Right cardiac atrium (tissue), 5 donors: ENCODE measurements at places on chromosomes 4 and X. TPM values are rescaled to one million over a fixed set of nuclear protein-coding genes. Genes with fewer than 3 reads are reported as not detected.

GRCh38 chr4:32748498-32748897 is 2028.3 kb downstream of the PCDH7 start:
- DNase-seq = no peak

GRCh38 chr4:162871990-162872389 is 294.7 kb downstream of the NAF1 start:
- no peak for DNase-seq

GRCh38 chr4:53780736-53781400 is 189.6 kb upstream of the LNX1 start:
- DNase-seq = no peak

- peak; percentile 47 for DNase-seq
Measured at GRCh38 chrX:140440876-140441275, 64.0 kb downstream of the SOX3 start.

The SYN1 gene
- 17.5 TPM for total RNA-seq

DNA sequence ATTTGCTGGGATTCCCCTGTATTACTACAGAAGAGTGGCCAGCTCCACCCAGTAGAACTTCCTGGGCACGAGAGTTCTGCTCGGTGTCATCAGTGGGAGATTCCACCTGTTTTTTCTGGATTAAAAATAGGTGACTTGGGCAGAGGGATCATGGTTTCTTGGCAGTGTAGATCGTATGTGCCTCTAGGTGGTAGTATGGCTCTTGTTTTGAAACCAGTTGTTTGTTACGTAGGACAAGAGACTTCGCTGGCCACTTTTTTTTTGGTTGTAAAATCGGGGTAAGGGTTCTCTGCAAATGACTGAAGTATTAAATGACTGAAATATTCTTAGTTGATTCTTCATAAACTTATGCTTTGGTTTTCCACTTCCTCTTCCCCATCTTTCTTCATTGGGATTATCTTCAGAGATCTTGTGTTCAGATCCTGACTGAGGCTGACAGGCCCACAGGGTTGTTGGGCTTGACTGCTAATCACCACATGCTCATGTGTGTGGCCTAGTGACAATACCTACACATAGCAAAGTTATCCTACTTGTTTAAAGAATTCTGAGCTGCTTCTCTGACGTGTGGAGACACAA is 43.8 kb upstream of the WDR1 start:
- no peak for DNase-seq

The ETDA gene
- not detected for total RNA-seq

The HMGN5 gene
- 4.1 TPM for total RNA-seq

DNA sequence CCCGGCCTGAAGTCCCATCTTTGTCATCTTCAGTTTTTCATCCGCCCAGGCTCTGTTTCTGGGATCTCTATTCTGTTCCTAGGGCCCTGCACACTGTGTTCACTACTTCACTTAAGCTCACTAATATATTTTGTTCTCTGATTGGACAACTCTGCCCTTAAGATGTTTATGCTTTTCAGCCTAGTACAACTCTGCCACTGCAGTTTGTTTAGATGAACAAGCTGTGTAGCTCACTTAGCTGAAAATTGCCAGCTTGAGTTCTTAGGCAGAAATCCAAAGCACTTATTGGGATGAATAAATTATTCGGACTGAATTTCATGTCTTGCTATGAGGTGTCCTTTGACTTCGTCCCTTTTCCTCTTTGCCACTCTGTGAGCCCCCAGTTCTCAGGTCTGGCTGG is 60.8 kb downstream of the NYX start:
- no peak for DNase-seq

The ZDHHC15 gene
- total RNA-seq = 4.6 TPM

GRCh38 chr4:74097631-74098426 is 1.2 kb downstream of the CXCL2 start:
- no peak for DNase-seq

- no peak for DNase-seq
Measured at GRCh38 chr4:111393781-111394180, 751.5 kb upstream of the FAM241A start.

The KIT gene
- total RNA-seq = 1.6 TPM
